Kidney (tissue), 22 donors: ENCODE measurements at places on chromosomes 16 and 17. TPM values are rescaled to one million over a fixed set of nuclear protein-coding genes. Genes with fewer than 3 reads are reported as not detected.

UNK gene
- polyA plus RNA-seq, result 12.0 TPM

STX1B gene
- 0.22 TPM for polyA plus RNA-seq

RNF112 gene
- polyA plus RNA-seq, result 0.99 TPM

DNA sequence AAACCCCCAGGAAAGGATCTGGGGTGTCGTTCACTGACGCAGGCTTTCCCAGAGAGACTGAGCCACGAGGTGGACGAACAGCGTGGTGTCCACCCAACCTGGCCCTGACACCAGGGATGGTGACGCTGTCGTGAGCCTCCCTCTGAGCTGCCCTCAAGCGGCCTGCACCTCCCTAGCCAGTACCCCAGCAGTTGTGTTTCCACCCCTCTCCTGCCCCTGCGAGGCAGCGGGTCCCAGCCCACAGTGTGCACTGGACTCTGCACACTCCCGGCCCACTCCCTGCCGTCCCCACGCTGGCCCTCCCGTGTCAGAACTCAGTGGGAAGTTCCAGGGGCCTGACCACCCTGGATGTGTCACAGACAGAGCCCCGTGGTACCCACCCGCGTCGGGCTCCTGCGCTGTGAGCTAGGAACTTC is 39.8 kb downstream of the CBFA2T3 start:
- no peak for DNase-seq
